ENCODE measurements at places on chromosomes 7 and 10.
A peak's percentile ranks its signal among the peaks of the same experiment; 100 is the strongest.

DNA sequence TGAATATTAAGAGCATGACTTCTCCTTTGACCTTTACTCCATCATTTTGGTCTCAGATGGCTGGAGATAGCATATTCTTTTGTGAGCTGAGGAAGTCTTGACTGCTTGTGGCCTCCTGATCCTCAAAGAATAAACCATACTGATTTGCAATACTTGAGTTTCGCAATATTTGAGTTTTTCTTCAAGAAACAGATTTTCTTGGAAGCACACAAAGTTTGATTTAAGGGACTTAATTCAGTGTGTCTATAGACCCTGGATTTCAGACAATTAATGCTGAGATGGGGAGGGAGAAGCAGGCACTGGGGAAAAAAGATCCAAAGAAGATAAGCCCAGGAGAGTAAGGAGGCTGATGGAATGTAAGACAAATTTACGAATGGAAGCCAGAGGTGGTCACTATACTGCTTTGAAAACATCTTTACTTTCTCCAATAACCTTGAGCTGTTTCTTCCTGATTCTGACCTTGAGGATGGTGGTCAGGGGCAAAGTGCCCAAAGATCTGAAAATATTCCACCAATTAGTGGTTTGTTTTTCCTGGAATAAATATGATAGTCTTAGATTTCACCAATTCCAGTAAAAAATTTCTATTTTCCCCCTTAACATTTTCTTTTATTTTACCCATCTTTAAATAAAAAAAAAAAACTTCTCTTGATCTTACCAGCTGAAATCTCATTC lies 7.5 kb downstream of the EPDR1 start:
- DNase-seq = no peak

DNA sequence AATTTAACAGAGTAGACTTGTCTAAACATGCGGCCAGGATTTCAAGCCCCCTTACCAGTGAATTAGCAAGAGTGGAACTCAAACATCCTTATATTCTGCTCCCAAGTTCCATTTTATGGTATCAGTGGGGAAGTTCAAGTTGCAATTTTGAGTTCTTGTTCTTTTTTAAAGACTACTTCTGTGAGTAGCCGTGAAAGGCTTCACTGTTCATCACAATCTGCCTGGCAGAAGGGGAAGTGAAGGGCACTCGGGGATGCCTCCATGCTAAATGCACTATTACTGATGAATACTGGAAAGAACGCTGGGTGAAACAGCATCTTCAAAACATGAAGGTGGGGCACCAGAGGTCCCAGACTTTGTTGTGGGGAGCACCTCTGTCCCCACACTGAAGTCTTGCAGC lies 22.4 kb upstream of the FGL2 start:
- DNase-seq = no peak

GRCh38 chr10:80410122-80410521 lies 1.8 kb downstream of the PRXL2A start:
- DNase-seq = no peak

DNA sequence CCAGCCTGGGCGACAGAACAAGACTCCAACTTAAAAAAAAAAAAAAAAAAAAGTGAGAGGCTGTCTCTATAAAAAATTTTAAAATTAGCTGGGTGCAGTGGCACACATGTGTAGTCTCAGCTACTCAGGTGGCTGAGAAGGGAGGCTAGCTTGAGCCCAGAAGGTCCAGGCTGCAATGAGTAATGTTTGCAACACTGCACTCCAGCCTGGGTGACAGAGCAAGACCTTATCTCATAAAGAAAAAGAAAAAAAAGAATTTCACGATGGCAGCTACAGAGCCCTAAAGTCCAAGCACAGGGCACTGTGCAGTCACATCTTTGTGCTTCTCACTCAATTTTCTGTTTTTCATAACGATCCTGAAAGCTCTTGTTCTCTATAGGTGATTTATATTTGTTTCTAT lies 209.5 kb upstream of the KCTD7 start:
- no peak for DNase-seq

DNA sequence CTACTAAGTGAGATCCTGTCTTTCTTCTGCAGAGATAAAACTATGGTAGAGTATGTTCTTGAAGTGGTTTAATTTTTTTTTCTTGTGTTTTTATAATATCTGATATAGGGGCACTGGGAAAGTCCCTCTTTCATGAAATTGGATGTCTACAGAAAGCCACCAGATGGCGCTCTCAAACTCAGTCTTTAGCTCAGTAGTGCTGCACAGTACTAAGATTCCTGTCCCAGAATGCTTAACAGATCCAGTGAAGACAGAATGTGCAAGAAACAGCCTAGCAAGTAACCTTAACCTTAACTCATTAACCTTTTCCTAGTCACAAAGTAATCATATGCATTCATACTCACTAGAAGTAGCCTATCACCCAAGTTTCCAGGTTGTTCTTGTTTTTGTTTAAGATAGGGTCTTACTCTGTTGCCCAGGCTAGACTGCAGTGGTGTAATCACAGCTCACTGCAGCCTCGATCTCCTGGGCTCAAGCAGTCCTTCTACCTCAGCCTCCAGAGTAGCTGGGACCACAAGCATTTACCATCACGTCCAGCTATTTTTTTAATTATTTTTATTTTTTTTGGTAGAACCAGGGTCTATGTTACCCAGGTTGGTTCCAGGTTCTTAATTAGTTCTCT lies 56.7 kb downstream of the IDE start:
- DNase-seq = peak; percentile 29

- no peak for DNase-seq
Measured at GRCh38 chr7:35384761-35385700, 131.1 kb upstream of the TBX20 start.

DNA sequence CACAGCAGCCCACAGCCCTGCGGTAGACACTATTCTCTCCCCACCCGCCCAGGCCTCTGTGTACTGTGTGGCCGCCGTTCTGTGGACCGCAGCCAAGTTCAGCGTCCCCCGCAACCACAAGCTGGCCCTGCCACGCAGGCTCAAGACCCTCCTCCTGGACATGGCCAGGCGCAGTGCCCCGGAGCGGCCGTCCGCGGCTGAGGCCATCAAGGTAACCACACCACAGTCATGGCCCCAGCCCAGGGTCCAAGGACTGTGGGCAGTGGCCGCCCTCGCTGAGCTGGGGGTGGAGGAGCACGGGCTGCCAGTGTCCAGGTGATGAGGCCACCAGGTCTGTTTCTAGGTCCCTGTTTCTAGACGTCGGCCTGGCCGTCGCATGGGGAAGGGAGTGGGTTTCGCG lies 34.4 kb upstream of the UTF1 start:
- DNase-seq = no peak

GRCh38 chr7:120272701-120273475 lies at the start of gene KCND2:
Gene KCND2, plus strand, starts transcription at chr7:120273175.
- no peak for DNase-seq
